ENCODE measurements at places on chromosomes 6 and 20. TPM values are rescaled to one million over a fixed set of nuclear protein-coding genes. Genes with fewer than 3 reads are reported as not detected.

DNA sequence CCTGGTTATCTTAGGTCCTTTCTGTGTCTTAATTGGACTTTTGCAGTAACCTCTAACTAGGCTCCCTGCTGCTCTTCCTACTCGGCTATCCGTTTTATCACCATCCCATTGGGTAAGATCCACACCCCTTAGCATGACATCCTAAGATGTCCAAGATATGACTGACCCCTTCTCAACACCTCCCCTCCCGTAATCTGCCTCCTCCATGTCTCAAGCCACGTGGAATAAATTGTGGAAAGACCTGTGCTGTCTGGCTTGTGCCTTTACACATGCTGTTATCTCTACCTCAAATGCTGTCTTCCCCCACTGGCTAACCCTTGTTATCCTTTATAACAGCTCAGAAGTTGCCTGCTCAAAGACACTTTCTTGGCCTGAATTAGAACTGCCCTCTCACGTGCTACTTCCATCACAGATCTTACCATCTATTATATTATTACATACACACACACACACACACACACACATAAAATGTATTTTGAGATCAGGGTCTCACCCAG is 26.5 kb downstream of the EIF2S2 start:
- no peak overlapping the region for H3K27ac ChIP-seq
- no peak for DNase-seq
- H3K4me3 ChIP-seq: no peak overlapping the region
- H3K4me1 ChIP-seq: peaks cover 29% of the 10 kb centered on the region
- H3K36me3 ChIP-seq: peaks cover 95% of the 10 kb centered on the region
- H3K27me3 ChIP-seq: no peaks in the 10 kb centered on the region

- DNase-seq: no peak
- H3K27me3 ChIP-seq: no peaks in the 10 kb centered on the region
- H3K36me3 ChIP-seq: peaks cover 41% of the 10 kb centered on the region
These were observed 5.0 kb downstream of the TNFRSF6B start for GRCh38 chr20:63701329-63702035.

GRCh38 chr6:28673787-28674671 is 148.3 kb downstream of the GPX5 start:
- H3K4me3 ChIP-seq: peak overlapping the region; percentile 1
- H3K27ac ChIP-seq: no peak overlapping the region

GRCh38 chr6:92879526-92879925 is 539.8 kb downstream of the EPHA7 start:
- DNase-seq: no peak
- H3K36me3 ChIP-seq: no peaks in the 10 kb centered on the region

GRCh38 chr6:151475653-151476523 is 17.9 kb upstream of the CCDC170 start:
- H3K27ac ChIP-seq: no peak overlapping the region
- peaks cover 9% of the 10 kb centered on the region for H3K4me1 ChIP-seq
- DNase-seq: peak; percentile 73
- H3K4me3 ChIP-seq: no peak overlapping the region
- H3K36me3 ChIP-seq: no peaks in the 10 kb centered on the region

DNA sequence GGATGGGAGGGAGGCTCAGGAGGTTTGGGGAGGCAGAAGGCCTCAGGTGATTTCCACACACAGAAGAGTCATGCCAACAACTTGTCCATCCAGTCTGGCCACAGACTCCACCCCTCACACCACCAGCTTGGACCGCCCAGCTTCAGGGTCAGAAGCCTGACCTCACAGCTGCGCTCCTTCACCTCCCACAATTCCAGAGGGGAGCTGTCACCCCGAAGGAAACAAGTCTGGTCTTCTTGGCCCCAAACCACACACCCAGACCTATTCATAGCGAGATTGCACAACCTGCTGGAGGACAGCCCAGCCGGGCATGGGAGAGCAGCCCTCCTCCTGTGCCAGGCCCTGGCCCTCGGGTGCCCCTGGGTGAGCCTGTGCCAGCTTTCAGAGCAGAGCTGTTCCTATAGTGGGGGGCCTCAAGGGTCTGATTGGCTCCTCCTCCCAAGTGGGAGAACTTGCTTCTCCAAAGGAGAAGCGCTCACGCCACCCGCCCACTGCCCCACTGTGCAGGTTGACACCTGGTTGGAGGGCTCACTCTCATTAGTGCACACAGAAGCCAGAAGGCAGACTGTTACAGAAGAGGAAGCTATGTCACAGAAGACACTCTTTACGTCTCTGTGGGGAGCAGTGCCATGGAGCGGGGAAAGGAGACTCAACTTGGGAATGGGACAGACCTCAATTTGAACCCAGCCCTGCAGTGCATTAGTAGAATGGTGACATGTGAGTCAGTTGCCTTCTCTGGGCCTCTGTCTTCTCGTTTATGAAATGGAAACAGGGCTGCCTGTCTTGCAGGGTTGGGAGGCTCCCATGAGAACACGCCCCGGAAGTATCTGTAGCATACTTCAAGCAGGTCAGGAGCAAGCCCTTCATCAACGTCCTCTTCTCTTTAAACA is 128.8 kb downstream of the FOXO3 start:
- peaks cover 3% of the 10 kb centered on the region for H3K36me3 ChIP-seq
- peaks cover 22% of the 10 kb centered on the region for H3K4me1 ChIP-seq
- peak overlapping the region; percentile 76 for H3K27ac ChIP-seq
- DNase-seq: peak; percentile 94

- H3K27me3 ChIP-seq: no peaks in the 10 kb centered on the region
- H3K4me3 ChIP-seq: no peak overlapping the region
- no peak for DNase-seq
- no peak overlapping the region for H3K27ac ChIP-seq
These were observed 2.7 kb downstream of the SLC17A2 start for GRCh38 chr6:25927756-25928216.

GRCh38 chr20:45935416-45936046 is 1.0 kb downstream of the PCIF1 start:
- peak overlapping the region; percentile 100 for H3K4me3 ChIP-seq
- H3K27me3 ChIP-seq: no peaks in the 10 kb centered on the region
- peaks cover 48% of the 10 kb centered on the region for H3K4me1 ChIP-seq
- no peak for DNase-seq

DNA sequence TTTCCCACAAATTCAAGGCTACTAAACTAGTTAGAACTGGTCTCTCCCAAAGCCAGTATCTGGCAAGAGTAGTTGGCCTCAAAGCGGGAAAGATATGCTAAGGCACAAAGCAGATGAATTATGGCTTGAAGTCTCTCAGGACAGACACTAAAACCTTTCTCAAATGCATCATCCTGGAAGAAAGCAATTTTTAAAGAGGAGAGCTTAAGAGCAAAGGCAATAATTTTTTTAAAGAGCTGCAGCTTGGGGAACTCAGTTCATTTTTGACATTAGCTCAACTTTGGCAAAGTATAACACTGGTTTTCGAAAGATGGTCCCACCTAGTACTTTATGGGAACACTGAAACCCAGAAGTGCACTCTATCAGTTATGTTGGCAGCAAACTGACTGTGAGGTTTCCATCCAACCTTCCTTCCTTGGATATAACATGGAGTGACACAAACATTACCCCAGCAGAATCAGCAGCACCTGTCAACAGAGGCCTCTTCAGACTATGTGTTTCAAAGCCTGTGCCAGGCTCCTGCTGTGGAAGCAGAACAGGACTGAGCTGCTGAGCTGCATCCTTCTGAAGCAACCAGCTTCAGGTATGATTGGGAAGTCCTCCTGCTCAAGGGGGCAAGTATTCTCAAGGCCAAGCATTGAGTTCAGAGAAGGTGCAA is 852.3 kb upstream of the HS3ST5 start:
- no peaks in the 10 kb centered on the region for H3K27me3 ChIP-seq
- no peaks in the 10 kb centered on the region for H3K4me1 ChIP-seq
- DNase-seq: no peak
- H3K27ac ChIP-seq: no peak overlapping the region
- H3K4me3 ChIP-seq: no peak overlapping the region

The SRSF12 gene
- total RNA-seq: not detected

The GMPR gene
- total RNA-seq: 9.8 TPM

The SMLR1 gene
- 0.73 TPM for total RNA-seq

The CAGE1 gene
- total RNA-seq: not detected

The F13A1 gene
- 74.7 TPM for total RNA-seq

The THBD gene
- 2.7 TPM for total RNA-seq
